ENCODE measurements at places on chromosomes 12 and 14. TPM values are rescaled to one million over a fixed set of nuclear protein-coding genes. Genes with fewer than 3 reads are reported as not detected.

SIX6 gene
- total RNA-seq, result not detected

TDRD9 gene
- 0.91 TPM for total RNA-seq

CACNB3 gene
- 6.9 TPM for total RNA-seq

NIN gene
- 33.0 TPM for total RNA-seq

GRCh38 chr14:68687746-68688145 lies 105.1 kb downstream of the ZFP36L1 start:
- DNase-seq, result peak; percentile 93

DNA sequence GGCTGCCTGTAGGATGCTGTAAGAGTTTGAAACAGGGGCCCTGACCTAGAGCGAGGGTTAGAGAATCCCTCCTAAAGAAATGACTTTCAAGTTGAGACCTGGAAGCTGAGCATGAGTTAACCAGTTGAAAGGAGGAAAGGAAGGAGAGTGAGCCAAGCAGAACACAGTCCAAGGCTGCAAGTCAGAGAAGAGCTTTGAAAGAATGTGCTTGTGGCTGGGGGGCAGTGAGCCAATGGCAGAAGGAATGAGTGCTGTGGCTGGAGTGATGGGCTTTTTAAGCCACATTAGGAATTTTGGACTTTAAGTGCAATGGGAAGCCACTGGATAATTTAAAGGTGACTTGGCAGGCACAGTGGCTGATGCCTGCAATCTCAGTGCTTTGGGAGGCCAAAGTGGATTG lies 18.1 kb downstream of the CDKN1B start:
- DNase-seq, result no peak

DNA sequence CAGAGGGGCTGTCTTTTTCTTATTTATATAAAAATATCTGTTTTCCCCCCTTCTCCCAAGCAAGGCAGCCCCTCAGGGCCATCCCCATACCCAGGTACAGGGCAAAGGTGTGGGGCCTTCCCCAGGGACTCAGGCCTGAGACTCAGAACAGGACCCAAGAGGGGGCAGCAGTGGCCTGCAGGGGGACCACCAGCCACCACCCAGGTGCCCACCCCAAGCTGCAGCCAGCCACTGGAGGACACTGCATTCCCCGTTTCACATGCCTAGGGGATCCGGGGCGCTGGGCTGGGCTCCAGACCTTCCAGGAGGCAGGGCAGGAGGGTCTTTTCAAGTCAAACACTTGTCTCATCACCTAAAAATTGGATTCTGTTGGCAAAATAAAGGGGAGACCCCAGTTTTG lies 83.3 kb downstream of the SCARB1 start:
- DNase-seq, result no peak

GRCh38 chr12:23954332-23954731 lies 4.9 kb upstream of the SOX5 start:
- no peak for DNase-seq

DNA sequence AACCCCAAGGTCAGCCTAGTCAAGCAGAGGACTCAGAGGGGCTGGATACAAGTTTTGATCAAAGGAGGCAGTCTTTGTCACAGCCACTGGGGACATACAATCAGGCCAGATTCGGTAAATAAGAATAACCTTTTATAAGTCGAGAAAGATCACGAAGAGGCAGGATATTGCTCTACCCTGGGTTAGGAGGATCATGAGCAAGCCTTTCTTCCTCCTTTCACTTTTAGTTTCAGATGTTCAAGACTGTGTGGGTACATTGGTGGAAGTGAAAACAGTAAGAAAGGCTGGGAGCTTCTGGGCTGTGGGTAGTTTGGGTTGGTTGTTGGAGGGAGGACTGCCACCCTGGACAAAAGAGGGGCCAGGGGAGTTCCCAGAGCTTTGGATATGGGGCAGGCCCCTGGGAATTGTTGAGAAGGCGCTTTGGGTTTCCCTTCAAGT lies 127.7 kb downstream of the SNAPC1 start:
- DNase-seq, result no peak

GRCh38 chr14:70934502-70935134 lies 27.4 kb downstream of the PCNX1 start:
- no peak for DNase-seq

- no peak for DNase-seq
These were observed 24.8 kb downstream of the C12orf71 start for GRCh38 chr12:27057543-27057942.

DNA sequence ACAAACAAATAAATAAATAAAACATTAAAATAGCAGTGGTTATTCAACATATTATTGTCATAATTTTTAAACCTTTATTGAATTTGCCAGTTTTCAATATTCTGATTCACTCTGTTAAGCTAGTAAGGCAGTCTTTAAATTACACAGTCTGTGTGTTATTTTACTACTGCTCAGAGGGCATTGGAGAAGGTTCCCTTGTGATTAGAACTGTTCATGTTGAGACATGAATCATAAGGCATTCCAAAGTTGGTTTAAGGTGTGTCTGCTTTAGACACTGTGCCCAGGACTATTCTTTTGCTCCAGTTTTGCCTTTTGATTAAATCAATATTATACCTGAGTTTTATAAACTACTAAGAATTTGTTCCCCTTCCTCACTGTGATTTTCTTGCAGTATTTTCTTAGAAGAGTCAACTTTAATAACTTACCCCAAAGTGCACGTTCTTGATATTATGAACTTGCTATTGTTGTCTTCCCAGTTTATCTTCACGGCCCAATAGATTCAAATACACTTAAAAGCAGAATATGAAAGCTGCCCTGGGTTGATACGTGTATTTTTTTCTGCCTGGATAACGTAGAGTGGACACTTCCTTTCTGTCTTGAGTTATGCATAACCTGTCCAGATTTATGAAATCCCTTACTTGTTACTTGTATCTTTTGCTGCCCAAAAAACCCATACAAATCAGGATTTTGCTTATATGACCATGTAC lies 105.3 kb upstream of the BCAT1 start:
- peak; percentile 70 for DNase-seq

GRCh38 chr14:91363776-91364523 lies 53.7 kb downstream of the CCDC88C start:
- no peak for DNase-seq

All from MCF 10A (cell line).